ENCODE measurements at places on chromosomes 7 and 10.

GRCh38 chr7:91398341-91398740 lies 134.1 kb downstream of the FZD1 start:
- DNase-seq = no peak

DNA sequence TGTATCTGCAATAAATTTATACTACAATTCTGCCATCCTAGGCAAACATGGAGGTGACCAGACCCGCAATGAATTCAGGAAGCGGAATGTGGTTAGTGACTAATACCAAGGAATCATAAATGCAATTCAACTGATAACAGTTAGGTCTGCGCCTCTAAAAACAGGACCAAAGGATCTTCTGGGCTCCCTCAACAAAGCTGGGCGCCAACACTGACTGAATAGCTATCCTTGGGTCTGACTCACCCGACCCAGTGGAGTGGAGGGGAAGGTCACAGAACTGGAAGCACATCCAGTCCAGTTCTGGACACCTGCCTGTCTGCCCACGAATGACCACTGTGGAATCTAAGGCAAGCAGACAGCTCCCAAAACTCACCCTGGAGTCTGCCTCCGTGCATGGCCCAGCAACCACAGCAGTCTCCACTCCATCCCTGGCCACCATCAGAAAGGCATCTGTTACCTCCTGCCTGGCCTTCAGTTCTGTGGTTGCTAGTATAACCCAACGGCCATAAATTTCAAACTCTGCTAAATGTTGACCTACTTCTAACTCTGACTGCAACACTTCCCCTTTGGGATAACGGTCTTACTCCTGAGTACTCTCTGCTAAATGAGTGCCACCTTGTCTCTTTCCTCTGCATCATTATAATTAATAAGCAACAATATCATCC lies 43.0 kb upstream of the DLX6 start:
- DNase-seq = peak; percentile 91

- no peak for DNase-seq
These were observed 95.8 kb upstream of the TNS3 start for GRCh38 chr7:47677664-47678063.

- no peak for DNase-seq
These were observed 422.7 kb downstream of the SORCS3 start for GRCh38 chr10:105063796-105064195.

DNA sequence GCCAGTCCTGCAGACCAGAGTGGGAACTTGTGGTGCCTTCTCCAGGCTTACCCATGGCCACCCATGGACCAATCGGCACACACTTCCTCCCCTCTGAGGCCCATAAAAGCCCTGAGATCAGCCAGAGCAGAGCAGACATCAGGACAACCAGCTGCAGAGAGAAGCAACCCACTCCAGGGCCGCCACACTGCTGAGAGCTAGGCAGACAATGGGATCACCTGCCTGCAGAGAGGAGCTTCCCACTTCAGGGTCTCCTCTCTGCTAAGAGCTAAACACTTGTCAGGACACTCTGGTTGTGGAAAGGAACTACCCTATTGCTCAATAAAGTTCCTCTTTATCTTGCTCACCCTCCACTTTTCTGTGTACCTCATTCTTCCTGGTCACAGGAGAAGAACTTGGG lies 34.0 kb downstream of the C7orf25 start:
- DNase-seq = no peak

DNA sequence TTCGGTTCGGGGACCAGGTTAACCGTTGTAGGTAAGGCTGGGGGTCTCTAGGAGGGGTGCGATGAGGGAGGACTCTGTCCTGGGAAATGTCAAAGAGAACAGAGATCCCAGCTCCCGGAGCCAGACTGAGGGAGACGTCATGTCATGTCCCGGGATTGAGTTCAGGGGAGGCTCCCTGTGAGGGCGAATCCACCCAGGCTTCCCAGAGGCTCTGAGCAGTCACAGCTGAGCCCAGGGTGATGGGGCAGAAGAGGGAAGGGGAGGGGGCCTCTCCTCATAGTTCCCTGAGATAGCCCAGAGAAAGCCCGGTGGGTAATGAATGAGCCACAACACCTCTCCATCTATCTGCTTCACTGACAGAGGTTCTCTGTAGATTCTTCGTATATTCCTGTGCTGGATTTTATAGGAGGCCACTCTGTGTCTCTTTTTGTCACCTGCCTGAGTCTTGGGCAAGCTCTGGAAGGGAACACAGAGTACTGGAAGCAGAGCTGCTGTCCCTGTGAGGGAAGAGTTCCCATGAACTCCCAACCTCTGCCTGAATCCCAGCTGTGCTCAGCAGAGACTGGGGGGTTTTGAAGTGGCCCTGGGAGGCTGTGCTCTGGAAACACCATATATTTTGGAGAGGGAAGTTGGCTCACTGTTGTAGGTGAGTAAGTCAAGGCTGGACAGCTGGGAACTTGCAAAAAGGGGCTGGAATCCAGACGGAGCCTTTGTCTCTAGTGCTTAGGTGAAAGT lies 16.4 kb downstream of the PRSS2 start:
- DNase-seq = no peak

DNA sequence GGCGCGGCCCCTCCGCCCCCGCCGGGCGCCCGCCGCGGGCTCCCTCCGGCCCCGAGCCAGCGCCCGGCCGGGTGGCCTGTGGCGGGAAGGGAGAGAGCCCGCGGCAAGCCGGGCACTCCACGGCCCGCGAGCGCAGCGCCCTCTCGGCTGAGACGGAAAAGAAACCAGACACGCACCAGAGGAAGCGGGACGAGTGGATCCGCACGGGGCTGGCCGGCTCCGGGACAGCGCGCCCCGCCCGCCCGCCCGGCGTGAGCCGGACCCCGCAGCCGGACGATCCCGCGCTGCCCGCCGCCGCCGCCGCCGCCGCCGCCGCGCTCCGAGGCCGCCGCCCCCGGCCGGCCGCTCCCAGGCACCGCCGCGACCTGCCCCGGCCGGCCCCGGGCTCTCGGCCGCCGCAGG lies 300 bp downstream of the ARHGAP21 start:
- peak; percentile 80 for DNase-seq

DNA sequence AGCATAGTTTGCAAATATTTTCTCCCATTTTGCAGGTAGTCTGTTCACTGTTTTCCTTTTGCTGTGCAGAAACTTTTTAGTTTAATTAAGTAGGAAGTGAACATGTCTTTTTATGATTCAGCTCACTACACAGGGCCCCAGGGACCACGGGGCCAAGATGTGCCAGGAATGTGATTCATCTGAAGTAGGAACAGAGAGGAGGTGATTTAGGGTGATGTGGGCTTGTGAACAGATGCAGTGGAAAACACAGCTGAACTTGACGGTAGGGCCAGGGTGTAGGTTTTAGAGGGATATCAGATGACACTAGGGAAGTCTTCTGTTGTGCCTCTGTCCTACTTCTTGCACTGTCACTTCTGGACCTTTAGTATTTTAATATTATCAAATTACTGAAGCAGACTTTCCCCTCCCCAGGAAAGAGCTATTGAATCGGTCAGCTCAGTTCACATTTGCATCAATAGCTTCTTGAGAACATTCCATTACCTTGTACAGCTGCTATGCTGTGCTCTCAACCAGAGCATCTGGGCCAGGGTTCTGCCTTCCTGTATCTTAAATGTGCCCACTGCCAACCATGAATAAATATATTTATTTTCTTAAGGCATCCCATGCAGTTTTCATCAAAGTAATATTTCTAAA lies 96.9 kb downstream of the OSBPL3 start:
- DNase-seq = peak; percentile 91

Data from posterior vena cava (tissue), 2 donors.